ENCODE measurements at places on chromosomes 4 and X. TPM values are rescaled to one million over a fixed set of nuclear protein-coding genes. Genes with fewer than 3 reads are reported as not detected.

The MAGEB17 gene
- total RNA-seq, result not detected

The SMPX gene
- 2.3 TPM for total RNA-seq

The CSAG2 gene
- not detected for total RNA-seq

The PTTG2 gene
- total RNA-seq, result not detected

The RCHY1 gene
- 15.4 TPM for total RNA-seq

The GRSF1 gene
- total RNA-seq, result 49.3 TPM
